CD4-positive, alpha-beta T cell treated with Interleukin-6 for 4 hours (primary cell): ENCODE measurements at places on chromosomes 16 and 17.

GRCh38 chr17:7589204-7589868 is 558 bp downstream of the SOX15 start:
- peak; percentile 79 for DNase-seq

DNA sequence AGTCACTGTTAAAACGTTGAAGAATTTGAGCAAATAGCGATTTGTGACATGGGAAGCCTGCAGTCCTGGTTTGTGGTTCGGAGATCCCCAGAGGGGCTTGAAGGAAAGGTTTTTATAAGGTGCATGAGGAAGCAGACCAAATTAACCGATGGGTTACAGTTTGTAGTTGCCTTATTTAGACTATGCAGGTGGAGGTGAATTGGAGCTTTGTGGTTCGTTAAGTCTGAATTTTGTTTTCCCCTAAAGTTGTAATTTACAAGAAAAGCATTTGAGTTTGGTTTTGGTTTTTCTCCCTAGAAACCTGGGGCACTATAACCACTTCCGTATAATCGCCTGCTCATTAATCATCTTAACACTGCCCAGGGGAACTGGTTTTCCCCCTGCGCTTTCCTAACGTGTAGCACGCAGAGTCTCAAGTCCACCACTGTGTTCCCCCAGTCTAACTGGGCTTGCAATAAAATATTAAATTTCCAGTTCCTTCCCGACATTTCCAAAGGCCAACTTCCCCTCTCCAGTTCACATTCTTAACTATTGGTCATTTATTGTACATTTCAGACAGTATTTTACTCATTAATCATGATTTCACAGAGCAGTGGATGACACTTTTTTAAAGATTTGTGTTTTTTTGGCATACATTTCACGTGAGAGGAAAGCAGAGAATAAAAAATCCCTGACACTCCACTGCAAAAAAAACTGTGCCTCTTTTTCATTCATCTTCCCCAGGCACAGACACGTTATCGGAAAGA is 932 bp downstream of the ZNF267 start:
- peak; percentile 32 for DNase-seq

- DNase-seq: no peak
Measured at GRCh38 chr16:47905771-47906170, 250.0 kb downstream of the ABCC12 start.

DNA sequence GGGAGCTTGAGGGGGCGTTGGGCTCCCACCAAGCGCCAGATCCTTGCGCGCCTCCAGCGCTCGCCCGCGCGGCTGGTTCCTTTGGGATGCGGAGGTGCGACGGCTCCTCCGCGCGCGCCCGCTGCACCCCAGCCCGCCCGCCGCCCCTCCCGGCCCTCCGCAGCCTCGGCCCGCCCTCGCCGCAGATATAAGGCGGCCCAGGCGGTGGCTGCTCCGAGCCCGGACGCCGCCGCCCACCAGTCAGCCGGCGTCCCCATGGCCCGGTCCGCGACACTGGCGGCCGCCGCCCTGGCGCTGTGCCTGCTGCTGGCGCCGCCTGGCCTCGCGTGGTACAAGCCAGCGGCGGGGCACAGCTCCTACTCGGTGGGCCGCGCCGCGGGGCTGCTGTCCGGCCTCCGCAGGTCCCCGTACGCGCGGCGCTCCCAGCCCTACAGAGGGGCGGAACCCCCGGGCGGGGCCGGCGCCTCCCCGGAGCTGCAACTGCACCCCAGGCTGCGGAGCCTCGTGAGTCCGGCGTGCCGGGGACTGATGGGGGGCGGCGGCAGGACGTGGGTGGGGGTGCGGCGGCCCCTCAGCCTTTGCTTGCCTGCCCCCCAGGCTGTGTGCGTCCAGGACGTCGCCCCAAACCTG is at the start of gene NPB:
NPB (plus strand) TSS at position 216 of the 630 bp plus-strand sequence; CDS start at position 256, 40 bp downstream.
- DNase-seq: no peak

- DNase-seq: no peak
Measured at GRCh38 chr16:46788891-46789474, 40.8 kb upstream of the MYLK3 start.

DNA sequence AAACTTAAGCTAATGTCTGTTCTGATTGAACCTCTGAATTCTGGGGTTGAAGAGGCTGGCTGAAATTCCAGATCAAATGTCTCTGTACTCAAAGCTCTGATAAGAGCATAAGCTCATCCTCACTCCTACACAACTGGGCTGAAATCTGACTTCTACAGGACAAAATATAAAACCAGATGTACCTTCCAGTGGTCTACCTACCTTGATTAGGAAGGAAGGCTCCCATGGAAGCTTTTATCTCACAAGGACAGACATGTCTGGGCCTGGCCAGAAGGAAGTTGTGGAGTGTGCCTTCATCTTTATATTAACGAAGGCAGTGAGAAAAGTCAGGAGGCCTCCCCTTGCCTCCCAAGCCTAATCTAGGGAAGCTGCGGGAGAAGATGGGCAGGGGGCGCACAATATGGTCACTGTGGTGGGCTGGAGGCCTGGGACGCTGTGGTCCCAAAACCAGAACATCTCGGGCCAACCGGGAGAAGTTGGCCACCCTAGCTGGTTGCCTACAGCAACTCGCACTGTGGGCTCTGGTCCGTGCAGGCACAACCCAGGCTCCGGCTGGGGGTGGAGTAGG is 55.6 kb upstream of the LRRC37A3 start:
- no peak for DNase-seq

- no peak for DNase-seq
Measured at GRCh38 chr16:68646953-68647659, 2.0 kb downstream of the CDH3 start.

DNA sequence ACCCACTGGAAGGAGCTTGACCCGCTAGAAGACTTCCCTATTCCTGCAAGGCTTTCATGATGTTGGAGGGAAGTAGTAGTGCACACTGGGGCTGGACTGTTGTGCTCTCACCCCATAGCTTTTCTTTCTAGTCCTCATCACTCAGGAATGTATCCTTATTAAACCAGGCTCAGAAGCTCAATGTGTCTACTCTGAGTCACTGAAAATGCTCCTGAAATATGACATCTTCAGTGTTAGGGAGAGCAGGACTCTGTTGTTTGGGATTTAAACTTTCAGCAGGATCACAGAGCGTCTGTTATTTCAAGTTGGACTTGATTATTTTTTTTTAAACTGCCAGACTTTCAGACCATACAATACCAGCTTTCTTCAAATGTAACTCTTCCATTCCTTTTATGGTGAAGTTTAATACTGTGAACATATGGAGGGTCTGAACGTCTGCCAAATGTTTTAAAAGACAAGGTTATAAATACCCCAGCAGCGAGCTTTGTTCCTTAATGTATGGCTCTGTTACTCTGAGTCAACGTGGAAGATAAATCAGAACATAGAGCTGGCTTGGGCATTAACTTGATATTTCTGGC is 257.5 kb downstream of the CDH11 start:
- DNase-seq: no peak

GRCh38 chr17:17809531-17810083 is 27.2 kb downstream of the SREBF1 start:
- no peak for DNase-seq

DNA sequence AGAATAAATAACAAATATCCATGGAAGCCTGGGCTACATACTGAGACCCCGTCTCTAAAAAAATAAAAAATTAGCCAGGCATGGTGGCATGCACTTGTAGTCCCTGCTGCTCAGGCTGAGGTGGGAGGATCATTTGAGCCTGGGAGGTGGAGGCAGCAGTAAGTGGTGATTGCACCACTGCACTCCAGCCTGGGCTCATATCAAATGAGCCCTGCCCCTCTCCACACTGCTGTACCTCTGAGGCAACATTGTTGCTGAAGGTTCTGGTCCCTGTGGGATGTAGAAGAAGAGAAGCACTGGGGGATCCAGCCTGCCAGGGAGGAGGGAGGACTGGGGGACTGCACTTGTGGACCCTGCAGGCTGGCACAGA is 11.4 kb upstream of the ARHGAP23 start:
- no peak for DNase-seq

DNA sequence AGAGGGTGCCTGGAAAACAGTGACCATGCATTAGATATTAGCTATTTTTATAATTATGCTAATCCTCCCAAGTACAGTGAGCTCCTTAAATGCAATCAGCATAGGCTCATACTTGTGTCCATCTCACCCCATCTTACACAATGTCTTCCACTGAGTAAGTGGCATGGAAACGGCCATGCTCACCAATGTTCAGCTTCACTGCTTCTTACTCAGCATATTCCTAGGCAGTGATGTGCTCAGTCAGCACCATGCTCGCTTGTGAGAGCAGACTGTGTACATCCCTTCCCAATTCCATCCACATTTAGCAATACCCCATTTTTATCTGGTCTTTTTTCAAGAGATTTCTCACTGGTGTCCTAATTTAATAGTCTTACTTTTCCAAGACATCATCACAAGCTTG is 454.8 kb upstream of the SOX9 start:
- no peak for DNase-seq

GRCh38 chr17:40363111-40363827 is 1.3 kb downstream of the GJD3 start:
- peak; percentile 46 for DNase-seq

GRCh38 chr16:72837846-72838585 is 209.9 kb downstream of the ZFHX3 start:
- DNase-seq: no peak

DNA sequence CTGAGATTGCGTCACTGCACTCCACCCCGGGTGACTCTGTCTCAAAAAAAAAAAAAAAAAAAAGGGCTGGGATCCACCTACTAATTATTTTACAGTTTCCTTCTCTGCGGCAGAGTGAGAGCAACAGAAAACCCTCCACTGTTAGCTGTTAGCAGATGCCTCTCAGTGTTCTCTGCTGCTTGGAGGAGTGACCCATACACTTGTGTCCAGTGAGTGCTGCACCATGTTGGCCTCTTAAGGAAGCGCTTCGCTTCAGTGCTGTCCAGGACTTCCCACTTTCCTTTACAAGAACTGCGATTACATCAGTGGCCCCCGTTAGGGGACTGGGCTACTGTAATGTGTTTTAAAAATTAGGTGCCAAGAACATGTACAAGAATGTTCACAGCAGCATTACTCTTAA is 18.4 kb upstream of the CLEC18B start:
- no peak for DNase-seq

- DNase-seq: no peak
Measured at GRCh38 chr17:79372470-79373238, 238.2 kb downstream of the RBFOX3 start.

- no peak for DNase-seq
Measured at GRCh38 chr17:81471818-81472456, 40.7 kb downstream of the ACTG1 start.

DNA sequence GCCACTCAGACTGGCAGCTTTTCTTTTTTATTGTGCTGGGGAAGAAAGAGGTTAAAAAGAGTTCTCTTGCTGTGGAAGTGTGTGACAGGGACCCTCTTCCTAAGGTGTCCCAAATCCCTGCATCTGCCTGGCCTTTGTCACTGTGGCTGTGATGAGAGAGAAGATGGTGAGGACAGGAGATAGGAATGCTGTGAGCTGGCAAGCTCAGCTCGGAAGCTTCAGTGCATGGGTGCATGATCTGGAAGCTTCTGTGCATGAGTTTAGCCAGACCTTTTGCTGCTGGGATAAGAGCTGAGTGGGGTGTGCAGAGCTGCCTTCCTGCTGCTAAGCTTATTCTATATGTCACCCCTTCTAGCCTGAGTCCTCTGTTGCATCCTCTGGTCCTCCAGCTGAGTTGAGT is 103.3 kb upstream of the CACNG3 start:
- DNase-seq: no peak

- no peak for DNase-seq
Measured at GRCh38 chr16:27236635-27237218, 31.8 kb downstream of the NSMCE1 start.

GRCh38 chr16:70388006-70388680 is 41.4 kb downstream of the DDX19A start:
- DNase-seq: no peak

DNA sequence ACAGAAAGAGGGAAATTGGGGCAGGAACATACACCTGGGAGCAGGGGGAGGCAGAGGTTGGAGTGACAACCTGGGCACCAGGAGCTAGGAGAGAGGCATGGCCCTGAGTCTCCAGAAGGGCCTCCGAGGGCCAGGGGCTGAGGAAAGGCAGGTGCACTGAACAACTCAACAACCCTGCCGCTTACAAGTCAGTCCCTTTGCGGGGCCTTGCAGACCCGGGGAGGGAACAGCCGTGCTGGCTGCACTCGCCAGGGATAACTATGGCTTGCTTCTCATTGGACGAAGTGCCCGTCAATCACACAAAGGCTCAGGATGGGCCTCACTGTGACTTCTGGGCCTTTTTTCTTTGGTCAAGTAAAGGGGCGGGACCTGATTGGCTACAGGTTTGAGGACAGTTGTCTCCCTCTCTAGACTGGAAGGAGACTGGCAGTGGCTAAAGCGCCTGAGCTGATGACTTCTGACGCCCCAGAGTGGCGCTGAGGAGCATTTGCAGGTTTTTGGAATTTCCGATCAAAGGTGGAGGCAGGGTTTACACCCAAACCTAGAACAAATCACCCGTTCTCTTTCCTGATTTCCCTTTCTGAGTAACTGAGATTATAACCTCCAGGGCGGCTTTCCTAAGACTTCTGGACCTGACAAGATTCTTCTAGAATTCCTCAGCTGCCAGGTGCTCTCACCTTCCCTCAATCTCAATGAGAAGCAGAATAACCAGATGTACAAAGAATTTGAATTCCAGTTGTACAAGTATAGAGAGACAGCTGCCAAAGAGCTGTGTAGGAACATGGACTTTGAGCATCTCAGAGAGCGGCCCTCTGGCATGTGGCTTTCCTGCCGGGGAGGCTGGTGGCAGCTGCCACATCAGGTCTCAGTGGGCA is 27.6 kb upstream of the ST6GALNAC2 start:
- no peak for DNase-seq

DNA sequence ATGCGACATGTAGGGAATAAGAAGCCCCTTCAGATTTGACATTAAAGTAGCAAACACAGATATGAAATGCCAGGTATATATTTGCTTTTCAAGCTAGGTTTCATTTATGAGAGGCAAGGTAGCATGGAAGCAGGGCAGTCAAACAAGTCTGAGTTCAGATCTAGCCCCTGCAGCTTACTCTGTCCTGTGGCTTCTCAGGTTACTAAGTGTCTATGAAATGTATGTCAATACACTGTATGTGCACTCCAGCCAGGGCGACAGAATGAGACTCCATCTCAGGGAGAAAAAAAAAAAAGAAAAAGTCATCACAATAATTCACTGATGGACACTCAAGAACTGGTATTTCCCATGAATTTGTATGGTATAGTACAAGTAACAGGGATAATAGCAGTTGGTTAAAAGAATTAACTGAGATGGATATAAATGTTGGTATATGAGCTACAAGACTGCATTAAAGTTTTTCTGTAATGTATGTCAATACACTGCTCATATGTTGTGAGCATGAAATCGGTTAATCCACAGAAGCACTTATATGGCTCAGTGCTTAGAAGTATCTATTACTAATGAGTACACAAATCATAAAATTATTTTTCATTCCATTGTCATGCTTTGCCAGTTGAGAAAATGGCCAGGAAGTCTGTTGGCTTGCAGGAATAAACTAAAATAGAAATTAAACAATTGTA is 2.9 kb upstream of the WSB1 start:
- no peak for DNase-seq

GRCh38 chr17:50149091-50149416 is 1.4 kb downstream of the PPP1R9B start:
- no peak for DNase-seq

- DNase-seq: no peak
Measured at GRCh38 chr16:51719376-51719775, 568.3 kb upstream of the SALL1 start.
